ENCODE measurements at places on chromosomes 5 and 9.

DNA sequence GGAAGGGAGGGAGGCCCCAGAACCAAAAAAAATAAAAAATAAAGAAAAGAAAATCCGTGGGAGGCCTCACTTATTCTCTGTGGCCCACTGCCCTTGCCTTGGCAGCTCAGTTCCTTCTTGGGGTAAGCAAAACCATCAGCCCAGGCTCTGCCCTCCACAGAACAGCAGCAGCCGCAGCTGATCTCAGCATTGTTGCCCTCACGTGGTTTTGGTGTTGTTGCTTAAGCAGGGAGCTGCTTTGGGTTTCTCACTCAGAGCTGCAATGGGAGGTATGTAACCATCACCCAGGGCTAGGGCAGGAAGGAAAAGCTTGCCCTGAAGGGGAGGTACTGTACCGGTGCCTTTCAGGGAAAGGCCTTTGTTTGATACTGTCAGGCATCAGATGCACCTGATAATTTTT is 374.7 kb upstream of the WWC1 start:
- DNase-seq = no peak

DNA sequence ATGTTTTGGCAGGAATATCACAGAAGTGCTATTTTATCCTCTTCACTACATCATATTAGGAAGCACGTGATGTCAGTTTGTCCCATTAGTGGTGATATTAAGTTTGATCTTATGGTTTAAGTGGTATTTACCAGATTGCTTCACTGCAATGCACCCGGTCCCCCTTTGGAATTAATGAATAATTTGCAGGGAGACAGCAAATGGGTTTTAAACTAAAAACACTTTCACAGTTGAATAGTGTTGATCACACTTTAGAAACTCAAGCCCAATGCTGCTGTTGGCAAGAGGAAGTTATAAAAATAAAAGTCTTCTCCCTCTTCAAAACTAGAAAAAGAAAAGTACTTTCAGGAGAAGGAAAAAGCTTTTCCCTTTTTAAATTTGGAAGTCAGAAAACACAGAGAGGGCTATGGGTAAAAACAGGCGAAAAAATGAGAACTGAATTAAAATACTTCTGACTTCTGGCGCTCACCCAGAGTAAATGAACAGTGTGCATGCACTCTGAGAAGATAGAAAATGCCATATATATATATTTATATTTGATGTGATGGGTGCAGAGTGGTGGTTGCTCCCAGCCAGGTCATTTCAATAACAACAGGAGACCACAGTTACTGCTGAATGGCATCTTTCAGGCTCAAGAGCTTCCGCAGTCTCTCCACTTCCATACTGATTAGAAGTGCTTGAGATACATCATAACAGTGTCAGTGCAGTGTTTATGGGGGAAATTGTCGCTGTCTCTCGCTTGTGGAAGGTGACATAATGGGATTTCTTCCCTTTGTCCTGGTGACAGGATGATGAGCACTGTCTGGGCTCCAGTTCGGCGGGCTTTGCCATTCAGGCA is 278.0 kb downstream of the ZSWIM6 start:
- no peak for DNase-seq

DNA sequence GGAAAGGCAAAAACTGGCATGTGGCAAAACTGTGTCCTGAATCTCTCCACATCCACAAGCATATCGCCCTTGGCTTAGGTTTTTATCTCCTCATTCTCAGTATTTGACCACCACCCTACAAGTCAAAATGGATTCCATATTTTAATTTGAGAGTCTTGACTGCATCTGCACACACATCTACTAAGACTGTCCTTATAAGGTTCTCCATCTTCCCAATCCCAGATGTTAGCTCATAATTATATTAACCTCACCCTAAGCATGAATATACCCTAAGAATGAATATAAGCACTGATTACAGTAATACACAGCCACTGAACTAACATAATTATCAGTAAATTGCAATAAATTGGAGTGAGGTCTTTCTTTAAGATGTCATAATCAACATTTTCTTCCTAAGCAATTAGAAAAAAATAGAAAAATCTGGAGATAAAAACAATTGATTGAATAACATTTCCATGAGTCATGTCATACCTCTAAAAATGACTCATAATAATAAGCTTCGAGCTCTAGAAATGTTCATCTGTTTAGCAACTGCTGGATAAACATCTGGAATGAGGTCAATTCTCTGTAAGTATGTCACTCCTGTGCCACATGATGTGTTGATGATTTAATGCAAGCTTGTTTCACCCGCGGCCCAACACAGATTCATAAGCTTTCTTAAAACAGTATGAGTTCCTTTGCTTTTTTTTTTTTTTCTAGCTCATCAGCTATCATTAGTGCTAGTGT is 39.9 kb upstream of the PAM start:
- no peak for DNase-seq

DNA sequence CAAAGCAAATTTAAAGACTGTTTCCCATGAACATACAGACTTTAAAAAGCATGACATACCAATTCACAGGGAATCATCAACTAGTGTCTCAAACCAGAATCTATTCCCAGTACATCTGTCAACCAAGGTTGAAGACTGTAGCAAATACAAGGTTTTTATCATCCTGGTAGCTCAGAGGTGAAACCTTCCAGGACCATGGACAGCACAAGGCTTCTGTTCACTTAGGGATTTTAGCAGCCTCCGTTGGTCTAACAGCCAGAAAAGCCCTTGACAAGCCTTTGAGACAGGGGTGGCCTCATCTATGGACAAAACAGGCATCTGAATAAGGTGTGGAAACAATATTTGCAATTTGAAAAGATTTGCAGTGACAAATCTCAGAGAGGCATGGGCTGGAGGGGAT is 119.0 kb downstream of the TRIM32 start:
- no peak for DNase-seq

GRCh38 chr9:1415146-1415545 is 365.0 kb downstream of the DMRT2 start:
- DNase-seq = no peak

- no peak for DNase-seq
Measured at GRCh38 chr5:99068944-99069650, 140.3 kb upstream of the CHD1 start.

Measured in NK-92 treated with Interleukin-12 subunit alpha and Interleukin-12 subunit beta, amount 100 ng/mL, for 24 hours (cell line).